ENCODE measurements at places on chromosomes 4 and X.

DNA sequence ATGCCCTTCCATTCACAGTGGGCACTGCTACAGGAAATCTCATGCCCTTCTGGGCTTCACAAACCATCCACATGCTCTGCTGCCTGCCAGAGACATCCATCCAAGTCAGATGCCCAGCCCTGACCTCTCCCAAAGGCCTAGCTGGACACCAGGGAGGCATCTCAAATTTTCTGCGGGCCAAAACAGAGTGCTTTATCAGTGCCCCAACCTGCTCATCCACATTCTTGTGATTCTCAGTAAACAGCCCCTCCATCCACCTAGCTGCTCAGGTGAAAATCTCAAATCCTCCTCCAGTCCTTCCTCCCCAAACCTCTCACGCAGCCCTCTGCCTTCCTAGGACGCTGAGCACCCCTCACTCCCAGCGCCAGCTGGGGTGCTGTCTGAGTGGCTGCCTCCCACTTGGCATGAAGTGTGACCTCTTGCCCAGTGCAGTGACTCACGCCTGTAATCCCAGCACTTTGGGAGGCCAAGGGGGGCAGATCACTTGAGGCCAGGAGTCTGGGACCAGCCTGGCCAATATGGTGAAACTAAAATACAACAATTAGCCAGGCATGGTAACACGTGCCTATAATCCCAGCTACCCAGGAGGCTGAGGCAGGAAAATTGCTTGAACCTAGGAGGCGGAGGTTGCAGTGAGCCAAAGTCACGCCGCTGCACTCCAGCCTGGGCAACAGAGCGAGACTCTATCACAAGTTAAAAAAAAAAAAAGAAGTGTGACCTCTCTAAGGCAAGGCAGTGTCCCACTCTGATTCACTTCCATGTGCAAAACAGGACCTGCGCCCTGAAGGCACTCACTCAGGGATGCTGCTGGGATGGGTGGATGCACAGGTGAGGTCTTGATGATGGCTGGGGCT is 1.7 kb upstream of the AFAP1 start:
- DNase-seq, result no peak

GRCh38 chrX:71166461-71166860 is 21.8 kb downstream of the NLGN3 start:
- no peak for DNase-seq

DNA sequence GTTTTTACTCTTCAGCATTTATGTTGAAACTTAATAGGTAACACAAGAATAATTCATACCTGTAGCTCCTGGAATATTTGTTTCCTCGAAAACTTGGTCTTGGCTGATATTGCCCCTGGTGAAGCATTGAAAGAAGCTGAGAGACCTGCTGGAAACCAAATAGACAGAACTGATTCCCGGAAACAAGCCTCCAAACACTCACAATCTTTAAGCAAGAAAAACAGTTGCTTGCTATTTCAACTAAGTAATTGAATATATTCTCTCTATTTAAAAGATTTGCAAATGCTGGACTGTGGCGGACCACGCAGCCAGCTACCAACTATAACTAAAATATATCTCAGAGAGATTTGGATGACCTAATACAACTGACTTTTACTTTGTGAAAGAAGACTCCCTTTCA is 3.6 kb downstream of the PCDH18 start:
- no peak for DNase-seq

DNA sequence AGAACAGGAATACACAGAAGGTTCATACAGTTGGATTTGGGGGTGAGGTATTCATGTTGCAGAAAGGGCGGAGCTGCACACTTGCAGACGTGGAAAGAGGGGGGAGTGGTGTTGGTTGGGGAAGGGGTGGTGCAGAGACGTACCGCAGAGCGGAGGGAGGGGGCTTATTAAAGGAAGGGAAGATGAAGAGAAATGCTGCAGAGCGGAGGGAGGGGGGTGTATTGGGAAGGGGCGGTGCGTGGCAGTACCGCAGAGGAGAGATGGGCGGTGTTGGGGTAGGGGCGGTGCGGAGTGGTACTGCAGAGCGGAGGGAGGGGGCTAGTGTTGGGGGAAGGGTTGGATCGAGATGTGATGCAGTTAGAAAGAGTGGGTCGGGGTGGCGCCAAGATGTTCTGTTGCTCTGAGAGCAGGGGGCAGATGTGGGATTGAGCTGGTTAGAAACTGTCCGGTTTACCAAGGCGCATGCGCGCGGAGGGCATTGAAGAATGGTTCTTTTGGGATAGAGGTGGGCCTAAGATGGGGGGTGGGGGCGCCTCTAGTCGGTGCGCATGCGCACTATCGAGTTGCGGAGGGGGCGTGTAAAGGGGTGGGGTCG is 900 bp downstream of the TRO start:
- DNase-seq, result peak; percentile 52

DNA sequence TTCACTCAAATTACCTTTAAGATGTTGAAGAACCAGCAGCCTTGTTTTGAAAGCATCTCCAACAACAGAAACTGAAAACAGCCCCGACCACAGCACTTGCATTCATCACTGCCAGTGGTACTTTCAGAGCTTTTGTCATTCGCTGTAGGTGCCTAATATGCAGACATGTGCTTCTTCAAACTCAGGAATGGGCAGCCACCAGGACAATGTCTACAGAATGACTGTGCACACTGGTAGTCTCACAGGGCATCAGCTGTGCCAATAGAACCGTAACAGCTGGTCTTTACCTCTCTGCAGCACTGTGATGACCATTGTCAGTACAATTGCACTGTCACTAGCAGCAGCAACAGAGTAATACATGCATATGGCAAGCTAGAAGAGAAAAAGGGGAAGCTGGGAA is 1149.7 kb downstream of the STPG2 start:
- no peak for DNase-seq

DNA sequence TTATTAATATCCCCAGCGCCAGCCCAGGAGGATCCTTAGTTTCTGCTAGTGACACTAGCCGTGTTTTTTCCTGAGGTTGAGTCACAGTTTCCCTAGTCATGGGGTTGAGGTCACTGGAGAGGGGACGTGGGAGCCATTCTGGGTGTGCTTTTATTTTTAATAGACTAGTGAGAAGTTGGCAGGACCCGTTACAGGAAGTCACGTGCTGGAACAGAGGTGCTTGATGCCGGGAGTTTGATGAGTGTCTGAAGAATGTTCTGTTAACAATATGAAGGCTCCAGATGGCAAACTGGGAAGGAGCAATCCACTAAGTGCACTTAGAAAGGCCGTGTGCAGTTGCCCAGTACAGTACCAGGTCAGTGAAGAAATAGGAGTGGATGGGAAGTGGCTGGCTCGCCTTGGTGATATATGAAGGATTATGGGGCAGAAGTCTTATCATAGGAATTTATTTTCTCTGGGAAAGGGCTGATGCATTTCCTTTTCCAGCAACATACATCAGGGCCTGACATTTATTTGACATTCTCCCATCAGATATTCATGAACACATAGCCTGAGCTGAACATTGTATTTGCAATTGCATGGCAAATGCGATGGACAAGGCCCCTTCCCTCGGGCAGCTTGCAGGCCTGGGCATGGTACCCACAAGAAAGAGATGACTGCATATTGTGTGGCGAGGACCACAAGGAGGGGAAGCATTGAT is 291.8 kb downstream of the FBXW7 start:
- DNase-seq, result peak; percentile 3

- DNase-seq, result no peak
Measured at GRCh38 chrX:129845616-129846190, 2.0 kb upstream of the ZDHHC9 start.

GRCh38 chrX:11566789-11567188 is 98.9 kb downstream of the ARHGAP6 start:
- no peak for DNase-seq

- DNase-seq, result no peak
Measured at GRCh38 chr4:74933562-74934015, 673 bp downstream of the PARM1 start.

GRCh38 chrX:53263597-53264094 is 17.7 kb downstream of the IQSEC2 start:
- DNase-seq, result peak; percentile 65

DNA sequence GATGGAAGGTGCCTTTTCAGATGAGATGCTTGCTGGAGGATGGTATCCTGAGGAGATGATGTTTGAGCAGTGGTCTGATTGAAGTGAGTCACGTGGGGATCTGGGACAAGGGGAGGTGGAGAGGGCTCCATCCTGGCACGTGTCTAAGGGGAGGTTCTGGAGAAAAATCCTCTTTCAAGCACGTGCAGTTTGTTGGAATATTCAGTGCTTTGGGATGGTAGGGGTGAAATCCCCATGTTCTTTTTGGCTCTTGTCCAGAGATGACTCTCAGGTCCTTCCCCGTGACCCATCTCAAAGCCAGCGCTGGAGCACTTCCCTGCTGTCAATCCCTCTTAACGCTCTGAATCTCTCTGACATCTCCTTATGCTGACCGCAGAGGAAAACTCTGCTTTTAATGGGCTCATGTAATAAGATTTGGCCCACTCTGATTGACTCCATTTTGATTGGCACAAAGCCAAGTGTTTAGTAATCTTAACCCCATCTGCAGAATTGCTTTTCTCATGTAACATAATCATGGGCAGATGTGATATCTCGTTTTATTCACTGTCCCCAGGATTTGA is 10.8 kb upstream of the KLKB1 start:
- no peak for DNase-seq

DNA sequence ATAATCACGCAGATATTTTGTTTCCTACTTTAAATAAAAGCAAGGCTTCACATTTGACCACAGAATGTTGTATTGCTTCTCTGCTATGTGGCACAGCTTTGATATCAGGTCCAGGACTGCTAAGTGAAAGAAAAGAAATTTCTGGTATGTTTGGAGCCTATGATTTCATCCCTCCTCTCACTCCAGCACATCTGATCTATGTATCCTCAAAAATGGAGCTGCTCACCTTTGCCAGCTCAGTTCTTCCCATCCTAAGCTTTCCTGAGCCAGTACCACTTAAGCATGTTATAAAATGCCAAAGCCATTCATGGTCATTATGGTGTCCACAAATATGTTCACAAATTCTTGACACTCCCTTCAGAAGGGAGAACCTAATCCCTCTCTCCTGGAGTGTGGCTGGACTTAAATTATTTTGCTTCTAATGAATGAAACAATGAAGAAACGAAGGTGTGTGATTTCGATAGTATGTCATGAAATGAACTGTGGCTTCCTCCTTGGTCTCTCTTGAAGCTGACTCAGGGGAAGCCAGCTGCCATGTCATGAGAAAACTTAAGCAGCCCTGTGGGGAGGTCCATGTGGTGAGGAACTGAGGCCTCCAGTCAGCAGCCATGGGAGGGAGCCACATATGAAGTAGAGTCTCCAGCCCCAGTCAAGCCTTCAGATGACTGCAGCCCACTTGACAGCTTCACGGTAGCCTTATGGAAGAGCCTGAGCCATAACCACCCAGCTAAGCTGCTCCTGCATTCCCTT is 207.7 kb downstream of the MGST2 start:
- DNase-seq, result peak; percentile 82

- no peak for DNase-seq
Measured at GRCh38 chr4:145101091-145101490, 3.0 kb downstream of the ABCE1 start.

DNA sequence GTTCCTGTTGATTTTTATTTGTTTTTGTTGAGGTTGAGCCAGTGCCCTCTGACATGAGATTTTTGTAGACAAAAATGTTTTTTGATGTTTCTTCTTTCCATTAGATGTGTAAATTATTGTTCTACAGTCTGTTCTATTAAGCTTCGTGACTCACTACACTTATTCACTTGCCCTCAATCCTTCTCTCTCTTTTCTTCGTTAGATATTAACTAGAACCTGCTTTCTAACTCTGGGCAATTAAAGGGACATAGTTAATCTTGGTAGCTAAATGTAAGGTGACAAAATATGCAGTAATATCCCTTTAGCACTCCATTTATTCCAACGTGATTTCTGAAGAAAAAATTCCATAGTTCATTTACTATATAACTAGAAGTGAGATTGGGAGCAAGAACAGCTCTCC is 333.9 kb downstream of the PDHA2 start:
- DNase-seq, result no peak

GRCh38 chrX:115595049-115595448 is 34.1 kb downstream of the PLS3 start:
- DNase-seq, result no peak

DNA sequence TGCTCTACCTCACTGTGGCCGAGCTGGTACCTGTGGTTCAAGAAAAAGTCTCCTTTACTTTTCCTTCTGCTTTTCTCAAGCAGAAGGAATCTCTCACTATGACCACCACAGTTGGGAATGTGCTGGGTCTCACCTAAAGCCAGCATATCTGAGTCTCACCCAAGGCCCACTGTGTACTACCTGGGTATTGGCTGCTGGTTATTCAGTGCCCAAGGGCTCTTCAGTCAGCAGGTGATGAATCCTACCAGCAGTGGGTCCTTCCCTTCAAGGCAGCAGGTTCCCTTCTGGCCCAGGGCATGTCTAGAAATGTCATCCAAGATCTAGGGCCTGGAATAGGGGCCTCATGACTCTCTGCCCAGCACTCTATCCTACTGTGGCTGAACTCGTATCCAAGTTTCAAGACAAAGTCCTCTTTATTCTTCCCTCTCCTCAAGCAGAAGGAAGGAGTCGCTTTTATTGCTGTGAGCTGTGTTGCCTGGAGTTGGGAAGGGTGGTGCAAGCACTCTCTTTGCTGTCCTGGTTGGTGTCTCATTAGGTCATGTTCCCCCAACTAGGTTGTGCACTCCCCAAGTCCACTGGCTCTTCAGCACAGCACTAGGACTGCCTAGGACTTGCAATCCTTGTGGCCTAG is 6.1 kb downstream of the CXCL10 start:
- no peak for DNase-seq

- peak; percentile 56 for DNase-seq
Measured at GRCh38 chr4:92198711-92199110, 105.1 kb upstream of the GRID2 start.

DNA sequence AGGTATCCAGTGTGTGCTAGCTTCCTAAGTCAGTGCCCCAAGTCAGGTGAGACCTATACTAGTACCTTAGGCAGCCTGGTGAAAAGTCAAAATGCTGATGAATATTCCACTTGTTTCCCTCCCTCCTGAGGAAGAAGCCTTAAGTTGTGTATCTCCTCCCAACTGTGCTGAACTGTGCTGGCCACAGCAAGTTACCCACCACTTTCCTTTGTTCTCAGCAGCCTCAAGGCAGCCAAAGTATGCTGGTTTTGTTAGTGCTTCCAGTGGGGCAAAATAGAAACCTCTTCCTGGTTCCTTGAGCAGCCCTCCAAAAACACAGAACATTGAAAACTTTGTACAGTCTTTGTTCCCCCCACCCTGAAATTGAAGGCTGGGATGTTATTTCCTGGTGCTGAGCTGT is 13.9 kb downstream of the ATG4A start:
- DNase-seq, result no peak

GRCh38 chrX:119942173-119942819 is 1.3 kb downstream of the NKAP start:
- DNase-seq, result no peak

DNA sequence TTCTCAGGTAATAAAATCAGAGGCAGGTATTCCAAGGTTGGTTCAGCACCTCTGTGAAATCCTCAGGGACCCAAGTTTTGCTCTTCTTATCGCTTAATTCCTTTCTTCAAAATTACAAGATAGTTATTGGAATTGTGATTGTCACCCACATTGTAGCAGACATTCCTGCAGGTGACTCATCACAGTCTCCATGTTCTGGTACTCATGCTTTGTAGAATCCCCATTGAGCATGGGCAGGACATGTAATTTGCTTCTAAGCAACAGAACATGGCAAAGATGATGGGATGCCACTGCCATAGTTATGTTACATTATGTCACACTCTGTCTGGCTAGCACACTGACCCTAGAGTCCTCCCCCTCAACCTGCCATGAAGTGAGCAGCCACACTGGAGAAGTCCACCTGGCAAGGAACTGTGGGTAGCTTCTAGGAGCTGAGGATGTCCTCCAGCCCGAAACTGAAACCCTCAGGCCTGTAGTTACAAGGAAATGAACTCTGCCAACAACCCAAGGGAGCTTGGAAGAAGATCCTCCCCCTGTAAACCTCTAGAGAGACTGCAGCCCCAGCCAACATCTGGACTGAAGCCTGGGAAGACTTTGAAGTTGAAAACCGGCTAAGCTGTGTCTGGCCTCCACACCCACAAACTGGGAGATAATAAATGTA is 58.3 kb upstream of the GUCY1A1 start:
- DNase-seq, result no peak

All from astrocyte (in vitro differentiated cells and primary cell).